Left colon (tissue), 2 donors: ENCODE measurements at places on chromosomes 2 and 18. TPM values are rescaled to one million over a fixed set of nuclear protein-coding genes. Genes with fewer than 3 reads are reported as not detected.

The SH2D6 gene
- total RNA-seq: 6.3 TPM

The RAPGEF4 gene
- 1.2 TPM for total RNA-seq

The TLX2 gene
- total RNA-seq: not detected

The MATN3 gene
- total RNA-seq: 0.42 TPM

The FOXI3 gene
- not detected for total RNA-seq

The LRATD1 gene
- total RNA-seq: 160 TPM

The IL36A gene
- total RNA-seq: not detected

The TMEM247 gene
- not detected for total RNA-seq

DNA sequence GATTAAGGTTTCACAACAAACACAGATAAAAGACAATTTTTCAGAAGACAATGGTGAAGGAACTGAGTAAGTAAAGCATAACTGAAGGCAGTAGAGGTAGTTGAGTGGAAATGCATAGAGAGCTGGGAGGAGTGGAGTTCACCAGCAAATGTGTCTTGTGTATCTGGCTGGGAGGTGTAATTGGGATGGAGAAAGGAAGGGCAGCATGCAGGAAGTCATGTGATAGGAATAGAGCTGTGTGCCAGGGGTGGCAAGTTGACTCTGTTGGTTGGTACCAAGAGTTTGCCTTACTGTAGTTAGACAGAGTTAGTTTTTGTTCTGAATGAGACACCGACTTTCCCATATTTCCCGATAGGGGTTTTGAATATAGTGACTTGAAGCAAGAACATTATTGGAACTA lies 56.3 kb downstream of the FMNL2 start:
- no peak for DNase-seq

- DNase-seq: no peak
Measured at GRCh38 chr2:229084447-229084846, 186.6 kb downstream of the PID1 start.

- no peak for DNase-seq
Measured at GRCh38 chr2:203594541-203594940, 59.4 kb upstream of the RAPH1 start.

DNA sequence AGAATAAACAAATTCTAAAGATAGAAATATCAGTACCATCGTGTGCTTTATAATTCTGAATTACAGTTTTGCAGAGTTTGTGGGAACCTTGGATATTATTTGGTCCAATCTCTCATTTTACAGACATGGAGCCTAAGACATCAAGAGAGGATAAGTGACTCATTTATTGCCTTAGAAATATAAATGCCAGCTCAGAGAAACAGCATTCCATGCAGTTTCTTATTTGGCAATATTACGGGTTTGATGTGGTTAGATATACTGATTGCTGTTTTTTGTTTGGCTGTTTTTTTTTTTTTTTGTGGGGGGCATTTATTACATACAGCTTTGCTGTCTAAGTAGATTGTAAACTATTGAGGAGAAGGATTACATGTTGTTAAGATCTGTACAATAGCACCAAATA lies 1241.1 kb upstream of the LRRTM1 start:
- DNase-seq: no peak

GRCh38 chr18:51188024-51188701 lies 9.3 kb downstream of the MEX3C start:
- no peak for DNase-seq

GRCh38 chr2:216399621-216400020 lies 12.7 kb upstream of the SMARCAL1 start:
- no peak for DNase-seq

GRCh38 chr2:217694291-217694690 lies 308.5 kb downstream of the TNS1 start:
- no peak for DNase-seq

DNA sequence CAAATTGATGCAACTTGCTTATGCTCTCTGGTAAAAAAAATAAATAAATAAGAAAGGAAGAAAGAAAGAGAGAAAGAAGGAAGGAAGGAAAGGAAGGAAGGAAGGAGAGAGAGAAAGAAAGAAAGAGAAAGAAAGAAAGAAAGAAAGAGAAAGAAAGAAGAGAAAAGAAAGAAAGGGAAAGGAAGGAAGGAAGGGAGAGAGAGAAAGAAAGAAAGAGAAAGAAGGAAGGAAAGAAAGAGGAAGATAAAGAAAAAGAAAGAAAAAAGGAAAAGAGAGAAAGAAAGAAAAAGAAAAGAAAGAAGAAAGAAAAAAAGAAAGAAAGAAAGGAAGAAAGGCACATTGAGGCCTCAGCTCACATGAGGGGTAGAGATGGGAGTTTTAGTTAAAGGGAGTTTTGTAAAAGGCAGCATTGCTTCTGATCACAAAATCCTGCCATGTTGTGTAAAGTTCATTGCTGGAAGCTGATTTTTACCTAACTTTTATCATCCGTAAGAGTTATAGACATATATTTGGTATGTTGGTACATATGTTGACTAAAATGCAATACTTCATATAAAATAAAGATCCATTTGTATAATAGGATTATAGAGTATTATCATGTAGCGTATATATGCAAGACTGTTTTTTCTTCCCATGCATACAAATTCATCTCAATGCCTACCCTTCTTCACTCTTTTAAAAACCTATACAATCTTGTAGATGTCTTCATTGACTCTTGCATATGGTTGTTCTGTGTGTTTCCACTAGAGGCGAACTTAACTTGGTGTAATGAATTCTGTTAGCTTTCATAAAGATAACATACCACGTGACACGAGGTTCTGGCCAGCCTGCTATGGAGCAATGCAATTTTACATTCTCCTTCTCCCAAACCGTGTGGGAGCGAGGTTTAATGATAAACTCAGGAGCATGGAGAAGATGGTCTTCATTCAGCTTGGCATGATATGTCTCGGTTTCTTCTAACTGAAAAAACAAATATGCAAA lies 32.8 kb downstream of the MYOM1 start:
- no peak for DNase-seq

- no peak for DNase-seq
Measured at GRCh38 chr2:71905205-71905604, 242.5 kb downstream of the CYP26B1 start.

DNA sequence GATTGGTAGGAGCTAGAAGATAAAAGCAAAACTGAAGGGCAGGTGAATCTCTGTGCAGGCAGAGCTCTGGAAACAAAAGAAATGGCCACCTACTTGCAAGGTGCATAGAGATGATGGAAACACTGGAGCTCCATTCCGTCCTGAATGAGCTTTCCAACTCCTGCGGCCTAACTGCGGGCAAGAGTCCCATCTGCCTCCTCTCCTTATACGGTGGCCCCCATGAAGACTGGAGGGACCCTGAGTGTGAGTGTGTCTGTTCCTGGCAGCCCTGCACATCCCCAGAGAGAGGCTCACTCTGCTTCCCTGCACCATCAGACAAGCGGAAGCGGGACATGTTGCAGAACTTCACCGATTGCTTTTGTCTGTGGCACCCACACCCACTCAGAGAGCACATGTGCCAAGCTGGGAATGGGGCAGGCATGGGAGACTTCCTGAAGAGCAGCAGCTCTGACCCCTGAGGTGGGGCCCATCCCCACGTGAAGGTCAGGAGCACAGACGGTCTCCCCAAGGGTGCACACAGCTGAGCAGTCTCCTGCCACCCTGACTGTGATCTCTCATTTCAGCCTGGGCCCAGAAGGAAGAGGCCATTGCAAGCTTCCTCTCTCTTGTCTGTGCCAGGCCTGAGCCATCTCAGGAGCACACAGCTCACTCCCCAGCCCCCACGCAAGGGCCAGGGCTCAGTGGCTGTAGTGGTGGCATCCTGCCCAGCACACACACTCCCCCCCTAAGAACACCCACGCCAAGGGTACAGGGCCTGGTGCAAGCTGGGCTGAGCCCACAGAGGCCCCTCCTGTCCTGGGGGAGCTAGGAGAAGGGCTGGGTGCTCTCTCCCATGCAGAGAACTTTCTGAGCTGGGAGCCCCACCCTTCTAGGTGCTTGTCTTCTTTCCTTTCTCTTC lies 75.3 kb downstream of the STPG4 start:
- DNase-seq: no peak

- no peak for DNase-seq
Measured at GRCh38 chr2:2728635-2729034, 397.6 kb upstream of the MYT1L start.

GRCh38 chr2:186339716-186340115 lies 146.3 kb upstream of the ZC3H15 start:
- DNase-seq: no peak

GRCh38 chr18:74748809-74749208 lies 151.1 kb downstream of the ZNF407 start:
- no peak for DNase-seq

GRCh38 chr2:23992931-23993330 lies 17.0 kb upstream of the MFSD2B start:
- DNase-seq: no peak

DNA sequence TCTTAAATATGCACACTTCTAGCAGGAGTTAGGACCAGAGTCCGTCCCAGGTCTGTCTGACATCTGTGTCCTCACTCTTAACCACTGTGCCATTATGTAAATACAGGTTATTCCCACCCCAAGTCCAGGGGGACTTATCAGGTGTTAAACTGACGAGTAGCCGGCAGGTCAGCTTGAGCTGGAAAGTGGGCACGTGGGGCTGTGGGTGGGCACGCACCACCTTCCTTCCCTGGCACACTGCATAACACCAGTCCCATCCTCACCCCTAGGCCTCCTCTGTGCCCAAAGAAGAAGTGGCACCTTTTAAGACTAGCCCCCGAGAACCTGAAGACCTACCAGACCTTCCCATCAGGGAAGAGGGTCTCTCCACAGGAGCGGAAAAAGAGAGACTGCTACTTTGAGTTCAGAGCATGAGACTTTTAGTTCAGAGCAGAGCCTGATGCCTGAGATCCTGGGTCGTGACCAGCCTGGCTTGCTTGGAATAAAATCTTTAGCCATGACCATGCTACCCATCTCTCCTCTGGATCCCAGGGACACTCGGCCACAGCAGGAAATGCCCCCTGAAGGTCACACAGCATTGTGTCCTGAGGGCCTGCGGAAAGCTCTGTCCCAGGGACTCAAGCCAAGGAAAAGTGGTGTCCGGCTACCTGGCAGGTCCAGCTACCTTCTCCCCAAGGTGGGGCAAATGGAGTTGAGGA lies 62.0 kb downstream of the CIB4 start:
- peak; percentile 8 for DNase-seq

DNA sequence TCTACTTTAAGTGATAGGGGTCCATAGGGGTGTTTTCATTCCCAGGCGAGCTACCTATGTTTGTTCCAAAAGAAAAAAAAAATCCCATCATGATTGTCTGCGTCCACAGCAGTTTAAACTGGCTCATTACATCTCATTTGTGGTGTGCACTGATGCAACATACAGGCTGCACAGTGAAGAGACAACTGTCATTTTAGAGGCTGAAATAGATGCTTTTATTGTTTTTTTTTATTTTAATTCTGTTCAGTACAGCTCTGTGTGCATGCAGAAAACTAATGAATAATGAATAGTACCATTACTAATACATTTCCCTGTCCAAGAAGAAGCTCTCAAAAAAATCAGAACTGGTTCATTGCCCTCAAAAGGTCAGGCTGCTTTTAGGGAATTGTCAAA lies 92.8 kb upstream of the ZNF516 start:
- DNase-seq: no peak

GRCh38 chr2:215028231-215028630 lies 110.2 kb downstream of the ABCA12 start:
- DNase-seq: no peak

DNA sequence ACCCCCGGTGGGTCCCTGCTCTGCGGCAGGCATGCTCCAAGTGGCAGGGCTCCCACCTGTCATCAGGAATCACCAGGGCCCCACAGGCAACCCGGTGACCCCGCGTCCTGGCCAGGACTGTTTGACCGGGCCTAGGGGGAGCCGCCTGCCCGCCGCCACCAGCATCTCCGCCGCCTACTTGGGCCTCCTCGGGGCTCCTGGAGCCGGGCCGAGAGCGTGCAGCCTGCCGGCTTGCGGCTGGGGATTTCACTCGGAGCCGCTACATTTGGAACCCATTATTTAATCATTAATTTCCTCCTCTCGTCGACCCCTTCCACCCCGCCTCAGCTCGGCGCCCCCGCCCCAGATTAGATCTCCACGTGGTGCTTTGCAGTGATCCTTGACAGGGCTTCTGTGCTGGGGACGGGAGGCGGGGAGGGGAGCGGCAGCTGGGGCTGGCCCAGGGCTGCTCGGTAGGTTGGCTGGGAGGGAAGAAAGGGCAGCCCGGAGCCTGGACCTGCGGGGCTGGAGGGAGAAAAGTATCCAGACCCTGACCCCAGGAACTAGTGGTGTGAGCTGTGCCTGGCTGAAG lies 295.4 kb downstream of the CYP26B1 start:
- no peak for DNase-seq

DNA sequence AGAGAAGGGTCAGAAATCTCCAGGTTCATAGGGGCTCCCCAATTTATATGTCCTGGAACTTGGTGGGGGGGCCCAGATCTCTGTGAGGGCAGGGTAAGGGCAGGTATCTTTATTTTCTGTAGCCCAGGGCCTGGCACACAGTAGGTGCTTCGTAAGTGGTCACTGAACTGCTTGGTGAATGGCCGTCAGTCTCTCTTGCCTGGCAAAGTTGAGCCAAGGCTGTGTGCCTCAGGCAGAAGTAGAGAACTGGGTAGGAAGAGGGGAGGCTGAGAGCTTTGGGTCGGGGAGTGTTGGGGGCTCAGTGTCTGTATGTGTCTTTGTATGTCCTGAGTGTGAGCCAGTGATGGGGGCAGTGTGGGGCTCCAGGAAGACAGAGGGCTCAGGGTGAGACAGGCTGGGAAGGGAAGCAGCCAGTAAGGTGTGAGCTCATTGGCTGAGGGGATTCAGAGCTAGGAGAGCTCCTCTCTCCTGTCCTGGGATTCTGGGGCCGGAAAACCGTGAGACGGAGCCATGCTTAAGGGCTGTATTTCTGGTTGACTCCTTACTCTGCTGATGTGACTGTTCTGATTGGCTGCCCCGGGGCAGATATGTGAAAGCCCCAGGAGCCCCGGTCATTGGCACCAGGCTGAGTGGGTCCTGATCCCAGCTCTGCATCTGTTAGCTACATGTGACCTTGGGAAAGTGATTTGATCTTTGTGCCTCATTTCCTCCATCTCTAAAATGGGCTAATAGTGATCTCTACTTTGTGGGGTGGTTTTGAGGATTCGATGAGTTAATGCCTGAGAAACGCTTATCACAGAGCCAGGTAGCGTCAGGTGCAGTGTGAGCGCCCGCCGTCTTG lies 30.3 kb downstream of the STEAP3 start:
- DNase-seq: no peak
